Left colon (tissue), 2 donors: ENCODE measurements at places on chromosomes 11 and 22. TPM values are rescaled to one million over a fixed set of nuclear protein-coding genes. Genes with fewer than 3 reads are reported as not detected.

The FREY1 gene
- total RNA-seq, result 1.3 TPM

DNA sequence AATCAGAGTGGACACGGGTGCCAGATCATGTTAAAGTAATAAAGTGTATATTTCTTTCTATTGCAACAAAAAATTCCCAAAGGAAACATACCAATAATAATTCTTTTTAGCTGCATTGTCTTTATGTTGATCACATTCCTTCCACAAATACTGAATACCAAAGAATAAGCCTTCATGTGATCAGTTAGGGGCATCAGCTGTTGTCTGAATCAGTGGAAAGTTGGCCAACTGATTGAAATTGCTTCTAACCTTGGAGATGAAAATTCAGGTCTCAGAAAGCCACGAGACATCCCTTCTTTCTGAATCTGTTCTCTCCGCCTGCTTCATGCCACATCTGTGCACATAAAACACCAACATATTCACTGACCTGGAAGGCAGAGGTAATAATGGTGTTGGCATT, 785.2 kb downstream of the KCNA4 start:
- DNase-seq, result no peak

The ACRV1 gene
- not detected for total RNA-seq

DNA sequence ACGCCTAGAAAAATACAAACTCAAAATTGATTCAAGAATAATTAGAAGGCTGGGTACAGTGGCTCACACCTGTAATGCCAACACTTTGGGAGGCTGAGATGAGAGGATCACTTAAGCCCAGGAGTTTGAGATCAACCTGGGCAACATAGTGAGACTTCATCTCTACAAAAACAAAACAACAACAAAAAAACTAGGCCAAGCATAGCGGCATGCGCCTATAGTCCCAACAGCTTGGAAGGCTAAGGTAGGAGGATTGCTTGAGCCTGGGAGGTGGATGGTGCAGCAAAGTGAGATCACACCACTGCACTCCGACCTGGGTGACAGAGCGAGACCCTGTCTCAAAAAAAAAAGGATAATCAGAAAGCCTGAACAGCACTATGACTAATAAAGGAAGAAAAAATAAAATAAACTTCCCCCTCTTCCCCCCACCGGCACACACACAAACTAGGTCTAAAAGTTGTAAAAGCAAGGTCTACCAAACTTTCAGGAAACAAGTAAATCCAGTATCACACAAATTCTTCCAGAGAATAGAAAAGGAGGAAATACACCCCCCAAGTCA, 35.8 kb downstream of the RRAS2 start:
- no peak for DNase-seq

DNA sequence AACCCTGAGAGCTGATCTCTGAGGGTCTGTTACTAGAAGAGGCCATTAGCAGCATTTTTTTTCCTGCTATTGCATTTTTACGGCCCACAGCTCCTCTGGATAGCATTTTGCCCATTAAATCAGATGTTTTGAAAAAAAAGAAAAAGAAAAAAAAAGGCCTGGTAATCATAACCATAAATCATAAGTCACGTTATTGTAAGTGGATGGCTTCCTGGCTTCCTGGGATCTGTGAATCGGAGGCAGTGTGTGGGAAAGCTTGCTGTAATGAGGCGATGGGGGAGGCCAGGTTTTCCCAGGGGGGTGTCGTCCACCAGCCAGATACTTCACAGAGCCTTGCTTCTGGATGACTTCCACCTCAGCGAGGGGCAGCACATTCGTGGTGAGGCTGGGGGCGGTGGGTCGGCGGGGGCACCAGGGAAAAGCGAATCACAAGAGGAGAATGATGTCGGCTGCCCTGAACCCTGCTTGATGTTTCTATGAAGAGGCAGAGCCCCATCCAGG, 106.5 kb upstream of the SYT13 start:
- DNase-seq, result no peak

GRCh38 chr11:109527496-109527895, 105.5 kb downstream of the C11orf87 start:
- DNase-seq, result no peak

GRCh38 chr11:111879637-111879960, 258 bp downstream of the CFAP68 start:
- DNase-seq, result no peak

The CSNK2A3 gene
- 0.59 TPM for total RNA-seq

DNA sequence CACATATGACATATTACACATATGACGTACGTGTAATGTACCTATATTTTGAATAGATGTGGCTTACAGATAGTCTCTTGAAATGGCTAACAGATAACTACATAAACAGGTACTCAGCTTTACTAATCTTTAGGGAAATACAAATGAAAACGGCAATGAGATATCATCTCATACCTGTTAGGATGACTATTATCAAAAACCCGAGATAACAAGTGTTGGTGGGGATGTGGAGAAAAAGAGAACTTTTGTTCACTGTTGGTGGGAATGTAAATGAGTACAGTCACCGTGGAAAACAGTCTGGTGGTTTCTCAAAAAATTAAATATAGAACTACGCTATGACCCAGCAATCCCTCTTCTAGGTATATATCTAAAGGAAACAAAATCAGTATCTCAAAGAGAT, 247.6 kb downstream of the ETS1 start:
- DNase-seq, result no peak

The OR52E2 gene
- not detected for total RNA-seq

DNA sequence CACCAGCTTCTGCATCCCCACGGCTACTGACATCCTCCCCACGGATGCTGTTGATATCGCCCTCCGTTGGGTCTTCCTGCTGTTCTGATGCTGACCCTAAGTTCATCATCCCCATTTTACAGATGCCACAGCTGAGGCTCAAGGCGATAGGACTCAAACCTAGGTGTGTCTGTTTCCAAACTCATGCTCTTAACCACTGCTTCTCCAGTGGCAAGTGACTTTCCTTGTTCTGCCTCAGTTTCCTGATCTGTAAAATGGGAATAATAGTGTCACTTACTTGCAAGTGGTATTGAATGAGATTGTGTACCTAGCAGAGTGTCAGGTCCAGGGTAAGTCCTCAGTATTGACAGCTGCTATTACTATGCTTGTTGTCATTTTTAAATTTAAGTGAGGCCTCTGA, 14.4 kb upstream of the SLC22A6 start:
- no peak for DNase-seq

- no peak for DNase-seq
Measured at GRCh38 chr11:35029979-35030682, 108.8 kb upstream of the CD44 start.

GRCh38 chr11:76140912-76141574, 65.3 kb downstream of the WNT11 start:
- no peak for DNase-seq

The SEPTIN3 gene
- total RNA-seq, result 0.43 TPM

DNA sequence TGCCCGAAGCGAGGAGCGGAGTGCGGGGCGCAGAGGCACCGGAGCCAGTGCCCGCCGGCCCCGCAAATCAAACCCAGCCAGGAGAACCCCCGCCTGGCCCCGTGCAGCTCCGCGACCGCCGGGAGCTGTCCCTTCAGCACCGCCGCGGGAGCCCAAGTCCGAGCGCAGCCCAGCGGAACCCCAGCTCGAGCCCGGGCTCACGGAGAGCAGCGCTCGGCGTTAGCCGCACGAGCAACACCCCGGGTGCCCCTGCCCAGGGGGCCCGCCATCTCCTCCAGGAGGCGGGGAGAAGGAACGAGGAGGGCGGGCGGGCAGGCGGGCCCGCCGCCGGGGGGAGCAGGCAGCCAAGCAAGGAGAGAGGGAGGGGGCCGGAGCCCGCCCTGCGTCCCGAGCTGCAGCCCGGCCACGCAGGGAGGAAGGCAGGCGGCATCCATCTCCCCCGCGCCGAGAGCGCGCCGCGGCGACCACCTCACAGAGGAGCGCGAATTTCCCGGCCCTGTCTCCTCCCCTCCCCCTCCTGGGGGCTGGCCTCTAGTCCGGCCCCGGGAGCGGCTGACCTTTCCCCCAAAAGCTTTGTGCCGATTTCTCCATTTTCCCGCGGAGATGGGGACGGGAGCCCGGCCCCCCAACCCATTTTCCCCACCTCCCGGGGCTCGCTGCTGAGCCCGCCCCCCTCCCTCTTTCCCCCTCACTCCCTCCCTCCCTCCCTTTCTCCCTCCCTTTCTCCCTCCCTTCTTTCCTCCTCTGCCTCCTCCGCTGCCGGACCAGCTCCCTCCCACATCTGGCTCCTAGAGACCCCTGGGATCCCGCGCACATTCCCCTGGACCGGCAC, 621 bp downstream of the KCNC1 start:
- peak; percentile 67 for DNase-seq

DNA sequence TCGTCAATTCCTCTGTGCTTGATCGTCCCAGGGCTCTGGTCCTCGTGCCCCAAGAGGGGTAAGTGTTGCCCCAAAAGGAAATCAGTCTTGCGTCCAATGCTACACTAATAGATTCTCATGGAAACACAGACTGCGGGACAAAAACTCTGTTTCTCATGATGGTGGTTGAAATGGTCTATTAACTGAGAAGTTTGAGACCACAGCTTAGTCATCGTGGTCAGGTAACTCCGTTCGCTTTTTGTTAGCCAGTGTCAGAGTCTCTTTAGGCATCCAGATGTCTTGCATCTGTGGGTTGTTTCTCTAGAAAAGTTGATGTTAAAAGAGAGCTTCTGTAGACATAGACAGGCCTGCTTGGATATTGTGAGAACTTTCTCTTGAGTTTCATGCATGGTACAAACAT, 104.6 kb upstream of the SORL1-AS1 start:
- DNase-seq, result no peak

DNA sequence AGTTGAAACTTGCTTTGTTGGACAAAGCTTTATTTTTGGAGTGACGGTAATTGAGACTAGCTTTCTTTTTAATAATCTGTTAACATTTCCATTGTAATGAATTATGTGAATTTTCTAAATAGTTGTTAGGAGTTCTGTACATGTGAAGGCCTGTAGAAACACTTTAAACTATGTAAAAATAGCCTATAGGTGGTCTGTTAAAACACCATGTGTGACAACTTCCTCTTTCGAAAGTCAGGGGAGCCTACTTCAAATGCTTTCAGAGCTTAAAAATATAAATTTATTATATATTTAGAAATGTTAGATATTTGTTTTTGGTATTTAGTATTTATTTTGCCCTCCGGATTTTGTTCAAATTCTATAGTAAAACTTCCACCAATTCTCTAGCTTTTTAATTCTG, 28.7 kb downstream of the DDIAS start:
- no peak for DNase-seq

DNA sequence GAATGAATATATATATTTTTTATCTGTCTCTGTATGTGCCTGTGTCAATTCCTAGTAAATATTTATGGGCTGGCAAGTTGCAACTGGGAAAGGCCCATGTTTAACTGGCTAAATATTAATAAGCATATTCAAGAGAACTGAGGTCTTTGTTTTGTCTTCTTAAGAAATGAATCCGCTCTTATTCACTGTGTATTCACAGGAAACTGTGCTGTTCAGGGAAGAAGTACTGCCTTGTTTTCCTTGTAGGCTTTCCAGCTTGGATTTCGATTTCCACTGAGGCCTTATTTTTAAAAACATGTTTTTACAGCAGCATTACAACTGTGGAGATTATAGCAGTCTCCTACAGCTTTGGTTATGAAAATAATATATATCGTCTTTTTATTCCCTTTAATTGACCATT, 64.7 kb downstream of the LDLRAD3 start:
- DNase-seq, result no peak

DNA sequence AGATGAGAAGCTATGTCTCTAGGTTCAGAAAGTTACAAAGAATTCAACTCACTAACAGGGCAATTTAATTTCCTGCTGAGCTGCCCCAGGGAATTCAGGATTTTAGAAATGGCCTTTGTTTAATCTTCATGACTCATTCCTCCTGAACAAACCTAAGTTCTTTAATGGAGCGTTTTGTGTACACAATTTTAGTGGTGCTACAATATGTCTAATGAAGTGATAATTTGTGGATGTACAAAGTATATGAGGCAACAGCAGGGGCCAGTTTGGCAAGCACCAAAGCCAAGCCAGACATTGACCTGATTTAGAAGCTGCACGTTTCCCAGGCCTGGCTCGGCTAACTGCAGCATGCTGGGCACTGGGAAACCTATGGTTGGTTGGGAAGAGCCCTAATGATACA, 34.4 kb upstream of the HEPHL1 start:
- no peak for DNase-seq

The MMP13 gene
- total RNA-seq, result not detected

- DNase-seq, result no peak
Measured at GRCh38 chr11:48093795-48094642, 113.7 kb downstream of the PTPRJ start.

The CASP5 gene
- 107 TPM for total RNA-seq

GRCh38 chr22:25403284-25403810, 161.1 kb upstream of the GRK3 start:
- no peak for DNase-seq

GRCh38 chr11:120817158-120817557, 206.7 kb upstream of the TBCEL start:
- DNase-seq, result no peak

GRCh38 chr11:92475316-92475715, 250.7 kb downstream of the FAT3 start:
- DNase-seq, result no peak

DNA sequence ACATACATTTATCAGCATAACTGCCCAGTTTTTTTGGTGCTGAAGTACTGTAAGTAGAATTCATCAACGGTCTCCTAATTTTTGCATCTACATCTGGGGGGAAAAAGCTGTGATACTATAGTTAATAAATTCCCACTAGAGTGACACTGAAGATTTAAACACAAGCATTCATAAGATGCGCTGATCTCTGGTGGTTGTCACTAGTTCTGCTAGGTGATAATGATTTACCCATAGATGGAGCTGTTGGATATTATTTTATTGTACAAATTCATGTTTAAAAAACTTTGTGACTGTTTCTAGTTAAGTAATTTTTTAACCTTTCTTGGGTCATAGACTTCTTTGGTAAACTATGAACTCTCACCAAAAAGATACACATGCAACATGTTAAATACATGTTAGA, 106.6 kb downstream of the EMSY start:
- no peak for DNase-seq

DNA sequence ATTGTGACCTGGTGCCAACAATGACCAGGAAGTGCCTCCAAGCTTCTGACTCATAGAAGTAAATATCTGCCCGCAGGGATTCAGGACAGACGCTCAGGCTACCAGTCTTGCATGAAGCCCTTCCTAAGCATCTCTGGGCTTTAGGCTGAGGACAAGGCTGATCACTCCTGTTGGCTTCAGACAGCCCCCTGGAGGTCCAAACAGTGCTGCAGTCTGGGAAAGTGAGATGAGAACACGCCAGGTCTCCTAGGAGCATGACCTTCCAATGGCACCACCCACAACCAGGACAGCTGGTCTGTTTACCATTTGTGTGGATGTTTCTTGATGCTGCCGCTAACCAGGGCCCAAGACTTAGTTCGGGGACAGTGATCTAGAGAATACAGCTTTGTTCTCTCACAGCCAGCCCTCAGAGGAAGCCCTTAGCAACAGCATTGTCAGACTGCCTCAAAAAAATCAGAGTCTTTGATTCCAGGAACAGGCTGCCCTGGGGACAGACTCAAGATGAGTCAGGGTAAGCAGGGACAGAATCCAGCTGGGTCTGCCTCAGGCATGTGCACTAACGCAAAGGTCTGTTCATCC, 111.2 kb downstream of the ZNF280B start:
- no peak for DNase-seq

DNA sequence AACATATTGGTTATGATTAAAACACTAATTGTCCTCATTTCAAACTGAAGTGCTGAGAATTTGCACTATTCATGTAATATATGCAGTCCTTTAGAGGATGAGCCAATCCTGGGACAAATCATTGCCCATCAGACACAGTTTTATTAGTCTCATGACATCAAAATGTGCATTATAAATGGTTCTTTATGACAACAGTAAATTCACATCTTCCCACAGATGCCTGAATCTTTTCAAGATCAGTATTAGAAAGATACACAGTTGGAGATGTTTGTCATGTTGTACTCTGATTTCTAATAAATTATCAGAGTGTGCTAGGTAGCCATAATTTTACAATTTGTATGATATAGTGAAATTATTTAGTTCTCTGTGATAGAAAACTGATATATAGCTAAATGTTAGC, 813.5 kb downstream of the FAM181B start:
- DNase-seq, result no peak
